ENCODE measurements at places on chromosomes 2 and 18. TPM values are rescaled to one million over a fixed set of nuclear protein-coding genes. Genes with fewer than 3 reads are reported as not detected.

PMAIP1 gene
- total RNA-seq = 57.2 TPM

POTEI gene
- total RNA-seq = not detected

RND3 gene
- not detected for total RNA-seq

ST8SIA5 gene
- total RNA-seq = not detected

TLX2 gene
- total RNA-seq = 1.2 TPM

CRYGC gene
- total RNA-seq = not detected

C1D gene
- total RNA-seq = 28.3 TPM

HAAO gene
- 0.86 TPM for total RNA-seq

OSBPL1A gene
- total RNA-seq = 2.2 TPM

SULT1C4 gene
- total RNA-seq = not detected

EGR4 gene
- 1.9 TPM for total RNA-seq

PRKCE gene
- 11.7 TPM for total RNA-seq

CHST10 gene
- total RNA-seq = 7.8 TPM

NEU2 gene
- not detected for total RNA-seq

CRACDL gene
- total RNA-seq = 0.32 TPM

LHCGR gene
- not detected for total RNA-seq

SLC66A3 gene
- total RNA-seq = 7.2 TPM

- no peak overlapping the region for H3K27ac ChIP-seq
- no peak for DNase-seq
- no peaks in the 10 kb centered on the region for H3K4me1 ChIP-seq
- no peaks in the 10 kb centered on the region for H3K27me3 ChIP-seq
These were observed 107.4 kb downstream of the NOL4 start for GRCh38 chr18:34117319-34117718.

DNA sequence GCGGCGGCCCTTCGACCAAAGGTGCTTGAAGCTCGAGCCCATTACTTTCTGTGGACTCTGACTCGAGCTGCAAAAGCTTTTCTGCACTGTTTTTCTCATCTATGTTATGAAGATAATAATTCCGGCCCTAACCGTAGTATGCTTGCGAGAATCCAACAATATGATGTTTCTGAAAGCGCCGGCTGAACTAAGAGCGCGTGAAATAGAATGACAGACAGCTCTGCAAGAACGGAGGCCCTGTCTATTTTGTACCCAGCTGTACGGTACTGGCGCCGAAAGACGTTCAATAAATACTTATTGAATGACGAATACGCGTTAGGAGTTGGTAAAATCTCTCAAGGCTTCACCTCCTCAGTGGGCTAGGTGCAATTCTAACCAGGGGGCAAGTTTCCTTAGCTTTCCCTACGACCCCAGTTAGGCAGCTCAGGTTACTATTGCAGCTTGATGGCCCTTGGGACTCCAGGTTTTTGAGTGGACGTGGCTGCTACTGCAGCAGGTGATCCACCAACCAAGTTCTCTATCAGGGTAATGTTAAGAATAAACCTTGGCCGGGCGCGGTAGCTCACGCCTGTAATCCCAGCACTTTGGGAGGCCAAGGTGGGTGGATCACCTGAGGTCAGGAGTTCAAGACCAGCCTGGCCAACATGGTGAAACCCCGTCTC is 570 bp downstream of the SCRN3 start:
- peak overlapping the region; percentile 95 for H3K4me3 ChIP-seq
- H3K27me3 ChIP-seq = no peaks in the 10 kb centered on the region
- no peak for DNase-seq
- H3K4me1 ChIP-seq = peaks cover 44% of the 10 kb centered on the region

GRCh38 chr2:15771124-15771523 is 169.2 kb upstream of the MYCN start:
- H3K4me3 ChIP-seq = no peak overlapping the region
- no peaks in the 10 kb centered on the region for H3K36me3 ChIP-seq
- DNase-seq = no peak
- H3K4me1 ChIP-seq = no peaks in the 10 kb centered on the region

- peaks cover 2% of the 10 kb centered on the region for H3K27me3 ChIP-seq
- no peak overlapping the region for H3K4me3 ChIP-seq
- DNase-seq = no peak
- no peaks in the 10 kb centered on the region for H3K36me3 ChIP-seq
- H3K27ac ChIP-seq = no peak overlapping the region
These were observed 5.4 kb upstream of the TDRD15 start for GRCh38 chr2:21118302-21118920.

GRCh38 chr18:26082475-26082874 is 7.9 kb downstream of the SS18 start:
- H3K4me1 ChIP-seq = peaks cover 31% of the 10 kb centered on the region
- DNase-seq = no peak
- no peaks in the 10 kb centered on the region for H3K27me3 ChIP-seq
- H3K4me3 ChIP-seq = no peak overlapping the region
- no peak overlapping the region for H3K27ac ChIP-seq

- H3K27me3 ChIP-seq = no peaks in the 10 kb centered on the region
- H3K4me3 ChIP-seq = no peak overlapping the region
- H3K4me1 ChIP-seq = no peaks in the 10 kb centered on the region
These were observed 344.1 kb upstream of the NXPH2 start for GRCh38 chr2:139124271-139124670.

DNA sequence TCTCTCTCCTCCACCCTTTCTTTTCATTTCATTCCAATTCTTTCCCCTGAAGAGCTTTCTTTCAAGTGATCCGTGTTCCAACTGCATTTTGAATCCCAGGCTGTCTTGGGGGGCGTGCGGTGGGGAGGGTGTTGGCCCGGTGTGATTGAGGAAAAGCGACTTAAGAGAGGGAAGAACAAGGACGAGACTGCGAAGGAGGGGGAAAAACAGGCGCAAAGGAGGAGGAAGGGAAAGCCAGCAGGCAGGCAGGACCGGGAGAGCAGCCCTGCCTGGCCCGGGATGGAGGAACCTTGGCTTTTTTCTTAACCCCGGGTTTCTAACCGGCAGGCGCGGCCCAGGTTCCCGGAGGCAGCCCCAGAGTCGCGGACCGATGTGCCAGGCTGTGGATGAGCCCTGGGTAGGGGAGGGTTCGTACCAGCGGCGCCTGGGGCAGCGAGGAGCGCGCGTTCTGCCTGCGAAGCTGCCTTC is 1.3 kb downstream of the ADCYAP1 start:
- no peak overlapping the region for H3K4me3 ChIP-seq
- H3K27me3 ChIP-seq = peaks cover 71% of the 10 kb centered on the region
- H3K27ac ChIP-seq = peak overlapping the region; percentile 57
- peaks cover 5% of the 10 kb centered on the region for H3K36me3 ChIP-seq
- DNase-seq = no peak
- H3K4me1 ChIP-seq = peaks cover 7% of the 10 kb centered on the region

GRCh38 chr2:202671317-202672035 is 36.7 kb downstream of the FAM117B start:
- DNase-seq = no peak
- peaks cover 4% of the 10 kb centered on the region for H3K36me3 ChIP-seq
- peaks cover 34% of the 10 kb centered on the region for H3K4me1 ChIP-seq
- H3K27me3 ChIP-seq = no peaks in the 10 kb centered on the region

DNA sequence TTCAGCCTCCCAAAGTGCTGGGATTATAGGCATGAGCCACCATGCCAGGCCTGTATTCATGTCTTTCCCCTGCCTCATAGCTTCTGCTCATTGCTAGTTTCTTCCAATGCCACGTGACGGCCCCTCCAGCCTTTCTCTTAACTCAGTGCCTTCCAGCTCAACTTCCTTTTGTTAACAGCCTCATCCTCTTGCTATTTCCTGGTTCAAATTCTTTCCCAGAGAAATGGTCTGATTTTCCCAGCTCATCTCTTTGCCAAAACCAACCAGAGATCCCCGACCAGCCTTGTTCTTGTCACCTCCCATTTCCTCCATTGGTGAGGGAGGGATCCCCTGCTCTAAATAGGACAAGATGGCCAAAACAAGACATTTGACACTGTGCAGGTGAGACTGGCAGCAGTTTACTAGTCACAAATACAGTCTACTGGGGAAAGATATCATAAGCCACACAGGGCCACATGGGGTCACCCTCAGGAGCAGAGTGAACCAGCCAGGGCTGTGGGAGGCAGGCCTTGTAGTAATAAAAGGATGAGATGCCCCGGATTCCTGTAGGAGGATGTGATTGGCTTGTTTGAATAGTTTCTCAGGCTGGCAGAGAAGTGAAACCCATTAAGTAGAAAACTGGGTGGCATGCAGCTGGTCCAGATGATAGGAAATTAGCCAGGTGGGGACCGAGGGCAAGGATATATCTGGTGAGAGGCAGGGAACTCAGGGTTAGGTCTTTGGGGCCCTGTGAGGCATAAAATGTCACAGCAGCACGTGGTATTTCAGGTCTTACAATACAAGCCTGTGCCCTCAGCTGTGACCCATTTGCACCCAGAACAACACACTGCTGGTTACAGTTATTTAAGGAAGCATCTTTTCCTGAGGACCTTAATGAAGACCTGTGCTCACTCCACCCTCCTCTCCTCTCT is 6.4 kb downstream of the CD207 start:
- no peak overlapping the region for H3K27ac ChIP-seq
- no peak overlapping the region for H3K4me3 ChIP-seq
- DNase-seq = no peak
- no peaks in the 10 kb centered on the region for H3K36me3 ChIP-seq

DNA sequence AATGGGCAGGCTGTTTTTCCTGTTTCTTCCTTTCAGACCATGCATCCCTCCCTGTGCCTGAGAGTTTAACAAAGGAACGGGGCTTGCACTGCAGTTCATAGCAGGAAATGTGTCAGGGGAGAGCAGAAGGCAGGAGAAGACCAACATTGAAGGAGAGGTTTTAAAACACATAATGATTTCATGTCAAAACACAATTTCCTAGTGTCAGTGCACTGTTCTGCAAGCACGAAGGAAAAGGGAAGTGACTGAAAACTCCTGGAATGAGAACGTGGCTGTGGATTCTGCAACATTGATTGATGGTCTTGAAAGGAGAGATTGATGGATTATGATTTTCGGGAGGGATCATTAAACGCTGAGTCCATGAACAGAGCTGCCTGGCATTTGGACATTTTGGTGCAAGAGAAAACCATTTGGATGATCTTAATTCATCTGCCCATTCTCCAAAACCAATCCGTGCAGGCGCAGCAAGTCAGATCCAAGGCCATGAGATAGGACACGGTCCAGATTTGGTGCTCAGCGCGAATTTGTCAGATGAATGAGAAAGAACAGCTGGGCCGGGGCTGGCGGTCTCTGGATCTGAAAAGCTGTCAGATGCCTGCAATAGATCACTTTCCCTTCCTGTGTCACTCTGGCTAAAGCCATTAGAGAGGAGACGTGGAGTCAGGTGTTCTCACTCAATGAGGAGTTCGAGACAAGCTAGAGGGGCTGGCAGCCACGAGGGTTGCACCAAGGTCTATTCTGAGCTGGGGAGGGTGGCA is 38.4 kb downstream of the C1QL2 start:
- DNase-seq = no peak
- no peaks in the 10 kb centered on the region for H3K4me1 ChIP-seq
- no peaks in the 10 kb centered on the region for H3K36me3 ChIP-seq
- no peak overlapping the region for H3K4me3 ChIP-seq

- no peak overlapping the region for H3K4me3 ChIP-seq
- H3K36me3 ChIP-seq = no peaks in the 10 kb centered on the region
- DNase-seq = no peak
- peaks cover 14% of the 10 kb centered on the region for H3K27me3 ChIP-seq
These were observed 143.9 kb downstream of the ZBTB7C start for GRCh38 chr18:48265328-48265727.

DNA sequence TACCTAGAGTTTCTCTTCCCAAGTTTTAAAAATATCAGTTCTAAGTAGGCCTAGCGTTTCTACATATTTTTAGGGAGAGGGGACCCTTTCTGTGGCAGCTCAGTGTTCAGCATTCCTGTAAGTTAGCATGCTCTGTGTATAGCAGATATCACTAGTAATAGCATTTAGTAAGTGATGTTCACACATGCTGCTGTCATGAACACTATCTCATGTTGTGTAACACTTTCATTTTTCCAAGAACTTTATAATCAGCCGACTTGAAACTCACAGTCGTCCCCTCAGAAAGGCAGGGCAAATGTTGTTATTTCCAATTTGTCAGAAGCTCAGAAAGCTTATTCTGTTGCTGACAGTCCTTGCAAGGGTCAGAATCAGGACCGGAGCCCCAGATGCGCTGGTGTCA is 267.7 kb downstream of the ALPK2 start:
- H3K4me1 ChIP-seq = no peaks in the 10 kb centered on the region
- no peak overlapping the region for H3K4me3 ChIP-seq
- H3K27me3 ChIP-seq = peaks cover 7% of the 10 kb centered on the region
- H3K36me3 ChIP-seq = no peaks in the 10 kb centered on the region

DNA sequence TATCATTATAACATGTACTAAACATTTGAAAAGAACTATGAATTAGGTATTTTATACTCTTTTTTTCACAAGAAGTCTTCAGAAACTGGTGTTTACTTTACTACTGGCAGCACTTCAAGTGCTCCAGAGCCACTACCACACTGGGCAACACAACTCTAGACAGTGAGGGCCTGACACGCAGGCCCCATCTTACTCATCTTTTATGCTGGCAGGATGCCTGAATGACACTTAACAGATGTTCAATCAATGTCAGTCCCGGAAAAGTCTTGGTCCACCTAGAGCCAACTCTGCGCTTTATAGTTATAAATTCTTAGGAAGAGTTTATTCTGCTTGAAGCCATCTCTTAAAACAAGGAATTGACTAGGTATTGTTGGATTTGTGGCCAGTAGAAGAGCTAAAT is 8.7 kb upstream of the WIPF1 start:
- peak overlapping the region; percentile 91 for H3K27ac ChIP-seq
- peaks cover 93% of the 10 kb centered on the region for H3K4me1 ChIP-seq
- peaks cover 29% of the 10 kb centered on the region for H3K36me3 ChIP-seq
- peak overlapping the region; percentile 60 for H3K4me3 ChIP-seq

- no peak overlapping the region for H3K27ac ChIP-seq
- no peaks in the 10 kb centered on the region for H3K36me3 ChIP-seq
- H3K27me3 ChIP-seq = peaks cover 83% of the 10 kb centered on the region
- peaks cover 7% of the 10 kb centered on the region for H3K4me1 ChIP-seq
These were observed 6.2 kb upstream of the POU3F3 start for GRCh38 chr2:104847586-104848160.
